ENCODE measurements at places on chromosomes 4 and X. TPM values are rescaled to one million over a fixed set of nuclear protein-coding genes. Genes with fewer than 3 reads are reported as not detected.

The ZCCHC18 gene
- 9.0 TPM for total RNA-seq

The FRMPD4 gene
- 30.4 TPM for total RNA-seq

The NLRP2B gene
- total RNA-seq, result 1.5 TPM

The CXCL11 gene
- not detected for total RNA-seq

The UGT2B15 gene
- total RNA-seq, result not detected

The ASB9 gene
- 0.44 TPM for total RNA-seq

The SMR3B gene
- total RNA-seq, result not detected

The HSPA4L gene
- total RNA-seq, result 71.5 TPM

The P2RY4 gene
- not detected for total RNA-seq

The FANCB gene
- 6.8 TPM for total RNA-seq

The MAPK10 gene
- 443 TPM for total RNA-seq

The MAP3K15 gene
- 0.36 TPM for total RNA-seq

All from dorsolateral prefrontal cortex (tissue), 122 donors.